Activated CD4-positive, alpha-beta T cell treated with anti-CD3 and anti-CD28 coated beads, Interleukin-2, amount 50 U/mL, for 48 hours (primary cell): ENCODE measurements at places on chromosomes 7 and 10.

DNA sequence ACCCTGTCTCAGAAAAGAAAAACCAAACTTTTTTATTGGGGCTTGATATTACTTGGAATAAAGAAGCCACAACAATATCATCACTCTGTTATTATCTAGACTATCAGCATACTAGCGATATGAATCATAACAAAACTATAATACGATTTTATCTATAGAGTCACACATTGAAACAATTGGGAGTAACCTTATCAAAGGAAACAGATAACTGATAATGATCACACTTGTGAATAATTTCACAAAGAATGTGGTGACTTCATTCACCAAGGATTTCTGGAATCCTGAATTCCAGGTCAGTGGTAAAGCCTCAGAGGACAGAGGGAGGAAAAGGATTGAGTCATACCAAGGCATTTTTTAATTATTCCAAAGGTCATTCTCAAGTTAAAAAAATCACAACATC lies 32.1 kb upstream of the NMT2 start:
- no peak for DNase-seq

GRCh38 chr7:19161671-19162070 lies 16.4 kb upstream of the FERD3L start:
- DNase-seq = no peak

DNA sequence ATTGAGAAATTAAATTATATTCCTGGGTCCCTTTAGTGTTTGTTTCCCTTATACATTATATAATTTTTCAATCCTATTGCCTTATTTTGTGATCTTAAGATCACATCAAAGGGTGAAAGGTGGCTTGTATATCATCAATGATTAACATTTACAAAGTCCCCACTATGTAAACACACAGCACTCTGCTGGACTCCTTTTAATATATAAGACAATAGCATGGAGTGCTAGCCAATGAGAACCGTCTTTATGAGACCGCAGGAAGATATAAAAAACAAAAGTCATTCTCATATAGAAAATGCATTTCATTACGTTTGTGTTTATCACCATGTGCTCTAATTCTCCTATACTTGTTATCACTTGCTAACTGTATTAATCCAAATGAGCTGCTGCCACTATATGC lies 108.5 kb downstream of the HOXA1 start:
- DNase-seq = no peak

DNA sequence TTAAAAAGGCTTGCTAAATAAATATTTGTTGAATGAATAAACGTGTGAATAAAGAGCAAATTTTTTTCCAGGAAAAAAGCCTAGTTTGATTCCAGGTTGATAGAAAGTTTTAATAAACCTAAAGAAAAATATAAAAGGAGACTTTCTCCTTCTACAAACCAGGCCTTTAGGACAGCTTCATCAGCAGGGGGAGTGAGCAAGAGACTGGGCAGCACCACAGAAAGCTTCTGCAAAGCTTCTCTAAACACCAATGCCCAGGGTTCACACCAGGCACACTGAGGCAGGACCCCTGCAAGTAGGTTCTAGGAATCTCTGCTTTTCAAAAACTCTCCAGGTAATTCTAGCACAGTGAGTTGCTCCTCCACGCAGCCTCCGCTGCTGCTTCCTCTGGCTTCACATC lies 66.4 kb upstream of the SEC61G start:
- DNase-seq = no peak

DNA sequence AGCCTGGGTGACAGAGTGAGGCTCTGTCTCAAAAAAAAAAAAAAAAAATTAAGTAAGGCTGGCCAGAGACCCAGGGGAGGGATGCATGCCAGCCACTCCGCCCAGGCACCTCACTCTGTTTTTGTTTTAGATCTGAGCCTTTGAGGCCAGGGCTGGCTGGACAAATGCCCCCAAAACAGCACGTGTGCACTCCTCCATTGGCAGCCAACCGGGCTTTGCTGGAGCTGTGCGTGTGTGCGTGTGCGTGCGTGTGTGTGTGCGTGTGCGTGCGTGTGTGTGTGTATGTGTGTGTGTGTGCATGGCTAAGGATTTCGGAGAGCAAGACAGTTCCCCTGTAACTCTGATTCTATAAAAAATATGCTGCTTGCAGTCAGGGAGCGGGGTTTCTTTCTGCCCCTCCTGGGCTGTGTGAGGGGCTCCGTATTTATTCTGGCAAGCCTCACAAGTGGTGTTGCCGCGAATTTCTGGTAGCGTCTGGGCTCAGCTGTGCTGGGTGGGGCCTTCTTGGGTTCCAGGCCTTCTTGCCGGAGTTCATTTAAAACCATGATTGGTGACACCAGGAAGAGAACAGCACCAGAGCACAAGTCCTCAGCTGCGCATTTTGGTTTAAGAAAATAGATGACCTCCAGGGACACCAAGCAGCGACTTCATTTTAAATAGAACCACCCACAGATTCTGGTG lies 28.1 kb upstream of the UNCX start:
- no peak for DNase-seq

GRCh38 chr10:132477066-132477397 lies 60.6 kb upstream of the INPP5A start:
- DNase-seq = no peak

- DNase-seq = no peak
Observed at GRCh38 chr7:73830681-73831583, at the start of gene CLDN4. CLDN4 (plus strand) TSS chr7:73830996; CDS start chr7:73831202, 206 bp downstream.

- DNase-seq = no peak
Observed at GRCh38 chr7:114439581-114439980, 25.0 kb downstream of the FOXP2 start.

- DNase-seq = no peak
Observed at GRCh38 chr7:81648716-81649115, 121.1 kb downstream of the HGF start.

GRCh38 chr7:154781369-154782303 lies 221.3 kb downstream of the PAXIP1 start:
- DNase-seq = no peak

GRCh38 chr10:124343351-124344265 lies 75.1 kb downstream of the OAT start:
- no peak for DNase-seq

DNA sequence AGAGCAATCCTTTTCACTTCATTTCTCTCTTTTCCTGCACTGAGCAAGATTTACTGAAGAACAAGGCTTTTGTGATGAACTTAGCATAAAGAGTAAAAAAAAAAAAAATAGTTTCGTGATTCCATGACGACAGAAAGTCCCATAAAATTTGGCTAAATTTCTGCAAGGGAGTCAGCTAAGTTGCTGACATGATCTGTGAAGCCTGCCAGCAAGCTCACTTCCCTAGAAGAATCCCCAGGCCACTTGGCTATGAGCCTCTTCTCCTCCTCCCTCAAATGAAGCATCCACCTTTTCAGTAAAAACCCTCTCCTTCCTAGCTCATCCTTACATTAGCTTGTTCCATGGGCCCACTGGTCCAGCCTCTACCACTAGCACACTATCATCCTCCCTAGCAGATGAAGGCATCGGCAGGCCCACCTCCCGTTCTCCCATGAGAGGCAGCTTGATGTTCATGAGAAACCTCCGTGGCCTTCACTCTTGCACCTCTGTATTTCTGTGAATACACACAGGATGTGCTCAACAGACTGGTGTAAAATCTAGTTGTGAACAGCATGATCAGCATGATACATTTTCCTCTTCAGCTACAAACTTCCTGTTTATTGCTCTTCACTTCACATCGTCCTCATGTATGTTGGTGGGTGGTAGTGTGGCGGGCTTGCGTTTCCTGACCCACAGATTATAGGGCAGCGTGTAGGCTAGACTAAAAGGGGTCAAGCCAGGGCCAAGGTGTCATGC lies 30.9 kb downstream of the GIMAP8 start:
- no peak for DNase-seq

DNA sequence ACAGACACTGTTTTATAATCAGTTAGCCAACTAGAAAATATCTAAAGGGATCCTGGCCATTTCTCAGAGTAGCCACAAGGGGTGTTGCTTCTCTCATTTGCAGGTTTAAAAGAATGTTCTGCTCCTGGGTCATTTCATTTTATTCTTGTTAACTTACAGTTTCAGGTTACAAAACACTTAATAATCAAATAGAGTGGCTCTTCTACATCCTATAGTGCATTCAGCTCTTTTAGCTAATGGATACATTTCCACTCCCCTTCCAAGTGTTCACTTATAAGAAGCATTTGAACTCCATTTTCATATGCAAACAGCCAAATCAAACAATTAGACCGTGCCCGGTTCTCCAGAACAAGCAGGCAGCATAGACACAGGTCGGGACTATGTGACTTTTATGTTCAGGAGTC lies 117.5 kb downstream of the TRIL start:
- DNase-seq = no peak

DNA sequence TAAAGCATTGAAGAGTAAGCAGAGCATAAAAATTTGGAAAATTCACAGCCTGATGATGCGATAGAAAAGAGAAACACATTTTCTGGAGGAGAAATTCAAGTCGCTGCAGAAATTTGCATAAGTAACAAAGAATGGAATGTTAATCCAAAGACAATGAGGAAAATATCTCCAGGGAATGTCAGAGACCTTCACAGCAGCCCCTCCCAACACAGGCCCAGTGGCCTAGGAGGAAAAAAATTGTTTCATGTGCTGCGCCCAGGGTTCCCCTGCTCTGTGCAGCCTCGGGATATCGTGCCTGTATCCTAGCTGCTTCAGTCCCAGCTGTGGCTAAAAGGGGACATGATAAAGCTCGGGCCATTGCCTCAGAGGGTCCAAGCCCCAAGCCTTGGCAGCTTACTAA lies 206.8 kb downstream of the TPK1 start:
- DNase-seq = no peak

DNA sequence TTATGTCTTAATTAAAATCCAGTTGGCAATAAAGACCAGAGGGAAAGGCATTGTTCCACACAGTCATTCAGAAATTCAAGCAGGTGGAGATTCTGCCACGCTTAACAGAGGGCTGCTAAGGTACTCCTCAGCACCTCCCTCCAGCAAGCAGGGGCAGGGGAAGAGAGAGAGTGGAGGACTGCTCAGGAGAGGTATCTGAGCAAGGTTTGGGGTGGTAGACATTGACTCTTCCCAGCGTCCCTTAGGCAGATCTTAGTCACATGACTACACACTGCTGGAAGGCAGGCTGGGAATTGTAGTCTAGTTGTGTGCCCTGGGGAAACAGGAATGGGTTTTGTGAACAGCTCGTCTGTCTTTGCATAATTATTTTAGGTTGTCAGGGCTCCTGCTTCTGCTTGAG lies 181.6 kb downstream of the NPSR1 start:
- DNase-seq = no peak

DNA sequence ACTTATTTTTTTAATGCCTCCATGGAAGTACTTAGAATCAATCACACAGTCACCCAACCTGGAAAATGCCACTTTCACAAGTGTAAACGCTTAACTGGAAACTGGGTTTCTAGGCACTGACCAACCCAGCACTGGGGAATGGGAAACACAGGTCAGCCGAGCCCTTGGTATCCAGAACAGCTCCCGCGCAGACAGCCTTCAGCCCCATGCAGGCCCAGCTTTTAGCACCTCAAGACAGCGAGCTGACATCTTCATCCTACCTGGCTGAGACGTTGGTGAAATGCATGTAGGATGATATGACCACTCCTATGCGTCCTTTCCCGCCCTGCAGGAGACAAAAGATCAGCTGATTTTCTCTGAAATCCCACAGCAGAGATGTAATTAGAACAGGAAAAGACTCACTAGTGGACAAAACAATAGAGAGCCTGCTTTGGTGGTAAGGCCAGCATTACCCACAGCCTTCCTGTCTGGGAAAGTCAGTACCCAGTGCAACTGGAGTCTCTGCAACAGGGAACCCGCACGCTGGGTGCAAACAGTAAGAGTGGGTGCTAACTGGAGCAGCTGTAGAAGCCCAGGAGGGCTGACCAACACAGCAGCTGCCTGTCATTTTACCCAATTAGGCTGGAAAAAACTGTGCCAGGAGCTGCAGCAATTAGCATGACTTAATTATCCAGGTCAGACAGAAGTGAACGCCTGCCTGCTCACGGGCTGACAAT lies 153.7 kb downstream of the TNS3 start:
- DNase-seq = no peak

DNA sequence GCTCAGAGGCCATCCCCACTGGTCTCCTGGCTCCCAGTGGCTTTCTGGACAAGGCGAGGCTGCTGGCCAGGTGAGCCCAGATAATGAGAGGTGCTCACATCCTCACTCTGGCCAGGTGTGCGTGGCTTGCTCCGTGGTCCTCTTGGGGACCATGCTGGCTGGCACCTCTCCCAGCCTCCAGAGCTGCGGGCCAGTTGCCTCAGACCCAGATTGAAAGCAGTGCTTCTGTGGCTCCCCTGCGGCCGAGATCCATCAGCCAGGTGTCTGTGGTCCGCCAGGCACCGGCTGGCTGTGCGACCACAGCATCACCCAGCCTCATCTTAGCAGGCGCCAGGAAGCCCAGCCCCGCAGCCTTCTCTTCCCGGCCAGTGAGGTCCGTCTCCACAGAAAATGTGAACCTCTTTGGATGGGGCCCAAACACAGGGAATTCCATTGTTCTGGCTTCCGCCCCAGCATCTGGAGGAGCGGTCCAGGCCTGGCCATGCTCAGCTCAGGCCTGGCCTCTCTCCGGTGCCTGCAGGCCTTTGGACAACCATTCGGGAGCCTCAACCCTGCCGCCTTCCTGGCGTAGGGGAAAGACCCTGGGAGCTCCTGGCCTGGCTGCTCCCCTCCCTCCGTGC lies 5.2 kb upstream of the TTYH3 start:
- DNase-seq = no peak

- DNase-seq = no peak
Observed at GRCh38 chr7:7889791-7890568, 78.6 kb upstream of the GLCCI1 start.

DNA sequence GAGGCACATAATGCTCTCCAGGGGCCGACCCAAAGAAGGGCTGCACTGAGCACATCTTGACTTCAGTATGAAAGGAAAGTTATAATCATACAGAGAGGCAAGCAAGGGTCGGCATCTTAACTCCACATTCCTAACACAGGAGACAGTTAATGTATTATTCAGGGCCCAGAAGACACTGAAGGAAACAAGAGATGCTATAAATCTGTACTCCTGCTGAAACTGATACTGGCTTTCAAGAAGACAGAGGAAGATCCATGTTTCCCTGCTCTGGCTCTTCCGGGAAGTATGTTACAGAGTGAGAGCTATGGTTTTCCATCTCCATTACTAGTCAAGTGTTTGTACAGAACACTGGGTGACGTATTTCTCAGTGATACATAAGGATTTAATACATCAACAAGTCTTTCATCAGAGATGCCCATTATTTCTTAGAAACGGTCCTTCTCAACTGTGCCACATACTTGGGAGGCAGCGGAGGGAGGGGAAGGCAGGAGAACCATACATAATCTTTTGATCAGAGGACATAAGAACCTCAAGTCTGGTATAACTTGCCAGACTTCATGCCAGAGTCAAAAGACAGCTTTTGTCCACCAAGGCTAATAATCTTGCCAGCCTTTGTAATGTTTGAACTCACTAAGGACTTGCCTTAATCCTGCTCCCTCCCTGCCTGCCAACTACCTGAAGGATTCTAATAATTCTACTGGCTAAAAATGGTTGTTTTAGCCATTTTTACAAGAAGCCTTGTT lies 58.1 kb downstream of the ENO4 start:
- no peak for DNase-seq
